CD4-positive, alpha-beta T cell treated with Interleukin-15 for 4 hours (primary cell): ENCODE measurements at places on chromosomes 1 and 21.

DNA sequence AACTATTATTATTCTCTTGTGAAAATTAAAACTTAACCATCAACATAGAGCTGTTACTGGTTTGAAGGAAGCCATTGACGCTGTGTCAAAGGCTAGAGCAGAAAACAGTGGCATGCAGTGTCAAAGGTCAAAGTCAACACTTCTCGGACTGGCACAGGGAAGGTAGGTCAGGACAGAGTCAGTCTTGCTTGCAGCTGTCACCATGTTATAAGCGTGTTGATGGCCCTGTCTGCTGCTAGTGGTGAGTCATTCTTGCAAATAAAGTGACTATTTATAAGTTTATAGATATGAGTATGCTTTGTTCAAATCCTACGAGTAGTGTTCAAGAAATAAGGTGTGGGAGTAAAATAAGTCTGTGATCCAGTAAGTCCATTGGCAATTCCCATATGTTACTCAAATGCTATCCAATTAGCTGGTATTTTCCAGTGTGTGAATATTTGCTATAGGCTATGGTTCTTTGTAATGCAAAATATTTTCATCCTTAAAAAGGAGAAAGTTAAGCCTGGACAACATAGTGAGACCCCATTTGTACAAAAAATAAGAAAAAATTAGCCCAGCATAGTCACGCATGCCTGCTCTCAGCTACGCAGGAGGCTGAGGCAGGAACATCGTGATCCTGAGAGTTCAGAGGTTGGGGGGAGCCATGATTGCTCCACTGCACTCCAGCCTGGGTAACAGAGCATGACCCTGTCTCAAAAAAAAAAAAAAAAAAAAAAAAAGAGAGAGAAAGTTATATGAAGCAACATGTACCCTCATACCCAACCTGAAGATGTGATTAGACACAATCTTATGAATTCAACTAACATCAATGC lies 26.3 kb upstream of the TINAGL1 start:
- DNase-seq = no peak

GRCh38 chr1:196628838-196629237 lies 20.6 kb upstream of the KCNT2 start:
- no peak for DNase-seq

- DNase-seq = no peak
Measured at GRCh38 chr1:65255656-65256050, 53.7 kb upstream of the DNAJC6 start.

DNA sequence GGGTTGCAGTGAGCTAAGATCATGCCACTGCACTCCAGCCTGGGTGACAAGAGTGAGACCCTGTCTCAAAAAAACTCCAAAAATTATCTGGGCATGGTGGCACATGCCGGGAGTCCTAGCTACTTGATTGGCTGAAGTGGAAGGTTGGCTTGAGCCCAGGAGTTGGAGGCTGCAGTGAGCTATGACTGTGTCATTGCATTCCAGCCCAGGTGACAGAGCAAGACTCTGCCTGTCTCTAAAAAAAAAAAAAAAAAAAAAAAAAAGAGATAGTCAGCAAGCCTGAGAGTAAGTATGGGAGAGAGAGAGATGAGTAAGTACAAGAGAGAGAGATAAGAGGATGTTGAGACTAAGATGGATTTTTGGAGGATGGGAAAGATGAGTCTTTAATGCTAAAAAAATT lies 180.8 kb upstream of the CACYBP start:
- no peak for DNase-seq

DNA sequence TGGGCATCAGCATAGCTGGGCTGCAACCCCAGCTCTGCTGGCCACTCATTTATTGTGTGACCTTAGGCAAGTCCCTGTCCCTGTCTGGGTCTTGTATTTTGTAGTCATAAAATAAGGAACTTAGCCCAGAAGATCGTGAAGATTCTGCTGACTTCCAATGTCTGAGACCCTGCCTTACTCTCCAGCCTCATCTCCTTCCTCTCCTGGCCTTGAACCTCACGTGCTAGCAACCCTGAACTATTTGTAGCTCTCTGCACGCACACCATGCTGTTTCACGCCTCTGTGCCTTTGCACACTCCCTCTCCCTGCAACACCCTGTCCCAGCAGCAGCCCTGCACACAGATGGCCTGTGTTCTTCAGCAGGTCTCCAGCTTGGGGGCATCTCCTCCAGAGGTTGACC lies 121.1 kb downstream of the LACTBL1 start:
- no peak for DNase-seq

- DNase-seq = no peak
Measured at GRCh38 chr1:15028102-15028501, 125.4 kb upstream of the TMEM51 start.

DNA sequence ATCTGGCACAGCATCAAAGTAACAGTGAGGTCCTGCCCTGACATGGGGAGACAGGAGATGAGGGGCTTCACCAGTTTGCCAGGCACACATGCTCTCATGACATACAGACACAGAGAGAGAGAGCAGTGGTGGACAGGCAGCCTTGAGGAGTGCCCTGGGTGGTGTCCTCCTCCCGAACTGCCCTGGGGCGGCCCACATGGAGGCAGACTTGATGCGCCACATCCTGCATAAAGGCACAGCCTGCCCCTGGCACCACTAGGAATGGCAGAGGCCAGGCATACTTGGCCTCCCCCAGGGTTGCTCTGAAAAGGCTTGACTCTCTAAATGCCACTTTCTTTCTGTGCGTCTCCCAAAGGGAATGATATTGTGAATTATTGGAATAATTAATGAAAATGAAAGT lies 67.5 kb downstream of the SPAG17 start:
- DNase-seq = no peak

- no peak for DNase-seq
Measured at GRCh38 chr1:11738783-11739182, 2.8 kb downstream of the AGTRAP start.

DNA sequence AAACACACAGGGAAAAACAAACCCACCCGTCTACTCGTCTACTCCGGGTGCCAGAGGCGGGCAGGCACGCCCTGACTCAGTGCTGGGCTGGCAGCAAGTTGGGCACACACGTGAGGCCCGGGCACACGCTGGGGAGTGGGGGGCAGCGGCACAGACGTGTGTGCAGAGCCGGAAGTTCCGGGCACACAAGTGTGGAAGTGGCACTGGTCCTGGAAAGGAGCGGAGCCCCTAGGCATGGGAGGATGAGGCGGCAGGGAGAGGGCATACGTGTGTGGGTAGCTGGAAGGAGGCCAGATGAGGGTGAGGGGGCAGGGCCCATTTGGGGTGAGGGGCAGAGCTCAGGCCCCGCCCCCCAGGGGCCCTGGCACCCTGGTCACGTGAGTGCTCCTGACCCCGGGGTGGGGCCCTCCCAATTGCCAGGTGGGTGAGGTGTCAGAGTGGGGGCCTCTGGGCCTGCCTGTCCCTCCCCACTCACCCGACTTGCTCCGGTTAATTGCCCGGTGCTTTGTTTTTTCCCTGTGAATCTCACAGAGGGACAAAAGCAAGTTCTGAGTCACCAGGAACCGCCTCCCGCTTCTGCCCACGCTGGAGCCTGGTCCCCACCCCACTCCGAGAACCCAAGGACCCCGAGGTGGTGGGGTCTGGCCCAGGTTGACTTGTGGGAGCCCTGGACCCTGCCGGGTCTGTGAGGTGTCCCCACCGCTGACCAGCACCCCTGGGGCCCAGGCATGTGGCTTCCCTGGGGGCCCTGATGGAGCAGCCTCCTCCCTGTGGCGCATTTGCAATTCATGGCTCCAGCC lies 104.8 kb upstream of the CASZ1 start:
- no peak for DNase-seq

GRCh38 chr1:243944429-243945160 lies 94.6 kb upstream of the AKT3 start:
- DNase-seq = no peak

GRCh38 chr1:30879940-30880677 lies 28.4 kb downstream of the SDC3 start:
- no peak for DNase-seq

DNA sequence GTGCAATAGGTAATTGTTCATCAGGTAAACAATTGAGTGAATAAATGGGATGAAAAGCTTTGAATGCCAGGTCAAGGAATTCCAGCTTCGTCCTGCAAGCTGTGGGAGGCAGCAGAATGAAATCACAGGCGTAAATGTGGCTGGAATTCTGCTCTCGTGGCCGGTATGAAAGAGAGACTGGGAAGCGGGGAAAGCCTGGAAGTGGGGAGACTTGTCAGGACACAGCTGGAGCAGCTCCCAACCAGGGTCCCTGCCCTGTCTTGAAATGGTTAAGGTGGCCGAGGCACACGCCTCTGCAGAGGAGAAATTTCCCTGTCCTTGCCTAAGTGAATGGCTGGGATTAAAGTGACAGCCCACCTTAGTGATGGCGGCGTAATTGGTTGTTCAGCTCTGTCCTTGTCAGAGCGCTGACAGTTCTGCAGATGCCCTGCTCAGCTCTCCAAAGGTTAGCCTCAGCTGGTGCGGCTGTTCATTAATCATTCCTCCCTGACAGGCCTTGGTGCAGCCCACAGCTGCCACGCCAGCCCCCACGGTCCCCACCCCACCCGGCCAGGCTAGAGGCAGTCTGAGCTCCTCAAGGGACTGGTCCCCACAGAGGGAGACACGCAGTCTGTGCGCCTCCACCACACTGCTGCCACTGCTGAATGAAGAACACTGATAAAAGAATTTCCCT lies 398.3 kb upstream of the POU3F1 start:
- DNase-seq = no peak

GRCh38 chr21:45308194-45309068 lies 20.7 kb upstream of the POFUT2 start:
- DNase-seq = no peak

- no peak for DNase-seq
Measured at GRCh38 chr1:184669391-184669790, 85.3 kb downstream of the EDEM3 start.

DNA sequence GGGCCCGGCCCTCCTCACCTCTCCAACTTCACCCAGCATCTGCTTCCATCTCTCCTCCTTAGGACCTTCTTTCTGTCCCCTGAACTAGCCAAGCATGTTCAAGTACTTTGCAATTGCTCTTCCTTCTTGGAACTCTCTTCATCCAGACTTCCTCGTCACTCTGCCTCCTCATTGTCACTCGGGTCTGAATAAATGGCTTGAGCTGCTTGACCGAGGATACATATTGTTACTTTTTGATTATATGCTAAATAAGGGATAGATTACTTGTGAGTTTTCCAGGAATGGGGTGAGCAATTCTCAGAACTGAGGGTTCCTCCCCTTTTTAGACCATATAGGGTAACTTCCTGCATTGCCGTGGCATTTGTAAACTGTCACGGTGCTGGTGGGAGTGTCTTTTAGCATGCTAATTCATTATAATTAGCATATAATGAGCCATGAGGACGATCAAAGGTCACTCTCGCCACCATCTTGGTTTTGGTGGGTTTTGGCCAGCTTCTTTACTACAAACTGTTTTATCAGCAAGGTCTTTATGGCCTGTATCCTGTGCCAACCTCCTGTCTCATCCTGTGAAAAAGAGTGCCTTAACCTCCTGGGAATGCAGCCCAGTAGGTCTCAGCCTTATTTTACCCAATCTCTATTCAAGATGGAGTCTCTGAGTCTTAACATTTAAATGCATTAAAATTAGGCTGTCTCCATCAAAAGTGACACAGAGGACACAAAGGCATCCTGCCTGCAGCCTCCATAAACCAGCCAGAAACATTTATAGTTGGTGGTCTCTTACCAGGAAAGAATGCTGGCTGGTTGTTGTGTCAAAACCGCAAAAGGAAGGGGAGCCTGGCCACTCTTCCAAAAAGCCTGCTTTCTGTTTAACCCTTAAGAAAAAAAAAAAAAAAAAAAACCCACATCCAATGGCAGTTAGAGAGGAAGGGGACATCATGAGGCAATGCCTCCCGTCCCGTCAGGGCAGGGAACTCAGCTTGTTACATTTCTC lies 179.3 kb downstream of the KAZN start:
- no peak for DNase-seq

DNA sequence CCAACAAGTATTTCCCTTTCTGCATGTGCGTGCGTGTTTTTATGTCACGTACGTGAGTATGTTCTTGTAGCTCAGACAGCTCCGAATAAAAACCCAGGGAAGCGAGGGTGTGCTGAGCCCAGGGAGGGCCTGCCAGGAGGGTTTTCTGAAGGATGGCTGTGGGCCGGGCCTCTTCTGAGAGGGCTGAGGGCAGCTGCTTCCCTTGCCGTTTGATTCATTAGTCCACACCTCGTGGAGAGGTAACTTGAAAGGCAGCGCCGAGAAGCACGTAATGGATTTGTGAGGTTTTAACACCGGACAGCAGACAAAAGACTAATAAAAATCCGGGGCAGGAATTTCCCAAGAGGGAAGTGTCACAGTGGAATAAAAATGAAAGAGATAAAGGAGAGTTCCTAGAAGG lies 29.5 kb downstream of the CD247 start:
- no peak for DNase-seq

DNA sequence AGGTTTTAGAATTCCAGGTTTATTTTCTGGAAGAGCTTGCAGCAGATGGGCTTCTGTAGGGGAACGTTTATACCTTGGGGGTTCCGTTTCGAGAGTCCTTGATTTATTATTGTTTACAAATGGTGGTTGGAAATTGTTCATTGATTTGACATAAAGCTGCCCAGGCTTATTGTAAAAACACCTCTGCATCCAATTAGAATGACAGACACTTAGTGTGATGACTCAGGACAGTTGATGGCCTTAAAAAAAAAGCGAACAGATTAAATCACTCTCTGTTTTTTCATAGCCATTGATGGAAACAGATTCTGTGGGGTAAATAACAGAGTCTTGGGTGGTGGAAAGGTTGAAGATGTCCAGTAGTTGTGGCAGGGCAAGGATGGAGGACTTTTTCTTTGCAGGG lies 35.4 kb downstream of the GALNT2 start:
- no peak for DNase-seq

DNA sequence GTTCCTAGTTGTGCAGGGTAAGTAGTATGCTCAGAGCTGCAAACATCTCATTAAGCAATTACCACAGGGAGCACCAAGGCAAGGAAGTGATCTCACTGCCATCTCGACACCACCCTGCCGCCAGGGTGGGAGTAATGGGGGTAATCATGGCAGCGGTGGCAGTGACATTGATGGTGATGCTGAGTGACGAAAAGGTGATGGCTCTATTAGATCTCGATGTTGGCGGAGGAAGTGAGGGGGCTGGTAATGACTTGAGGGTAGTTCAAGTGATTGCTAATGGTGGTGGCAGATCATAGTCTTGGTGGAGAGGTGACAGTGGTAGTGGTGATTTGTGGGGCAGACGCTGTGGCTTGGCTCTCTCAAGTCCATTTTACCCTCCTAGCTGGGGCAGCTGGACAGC lies 25.4 kb upstream of the TENT5B start:
- no peak for DNase-seq

GRCh38 chr1:229207916-229208315 lies 63.0 kb upstream of the RAB4A start:
- no peak for DNase-seq

DNA sequence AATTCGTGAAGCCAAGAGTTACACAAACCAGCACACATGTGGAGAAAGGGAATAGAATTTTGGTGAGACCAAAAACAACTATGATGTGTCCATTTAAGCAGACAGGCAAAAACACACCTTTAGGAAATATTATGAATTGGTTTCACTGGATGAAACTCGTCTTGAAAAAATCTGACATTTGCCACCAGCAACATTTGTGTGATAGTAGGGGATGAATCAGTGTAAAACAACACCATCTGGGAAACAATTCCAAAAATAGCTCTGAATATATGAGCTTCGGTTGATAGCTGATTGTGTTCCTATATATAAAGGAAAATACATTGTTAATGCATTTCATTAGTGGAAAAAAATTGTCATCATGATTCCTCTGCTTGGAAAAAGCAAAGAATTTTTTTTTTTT lies 327.8 kb downstream of the PAPPA2 start:
- DNase-seq = no peak

- no peak for DNase-seq
Measured at GRCh38 chr1:152757747-152758146, at the start of gene KPRP. KPRP (plus strand) TSS chr1:152758025; CDS start chr1:152759589, 1,564 bp downstream.
